Endothelial cell of umbilical vein (primary cell): ENCODE measurements at places on chromosomes 13 and 19. TPM values are rescaled to one million over a fixed set of nuclear protein-coding genes. Genes with fewer than 3 reads are reported as not detected.

DNA sequence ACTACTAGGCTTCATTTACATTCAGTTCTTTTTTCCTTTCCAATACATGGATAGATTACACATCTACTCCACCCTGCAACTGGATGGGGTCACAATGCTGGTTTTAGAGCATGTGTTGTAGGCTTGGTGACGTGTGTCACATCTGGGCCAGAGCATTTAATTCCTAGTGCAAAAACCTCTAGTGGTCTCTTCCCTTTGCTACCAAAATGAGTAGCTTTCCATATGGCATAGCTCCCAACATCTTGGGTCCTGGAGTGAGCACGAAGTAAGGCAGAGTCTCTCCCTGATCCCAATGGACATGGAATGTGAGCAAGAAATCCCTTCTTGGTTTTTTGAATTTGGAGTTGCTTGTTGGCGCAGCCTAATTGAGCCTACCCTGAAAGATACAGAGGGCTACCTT lies 51.7 kb downstream of the TNFSF11 start:
- no peak for DNase-seq

GRCh38 chr13:112900691-112901091 lies 68.3 kb upstream of the MCF2L start:
- no peak for DNase-seq

GRCh38 chr13:79898996-79899395 lies 418.0 kb downstream of the NDFIP2 start:
- DNase-seq = no peak

DNA sequence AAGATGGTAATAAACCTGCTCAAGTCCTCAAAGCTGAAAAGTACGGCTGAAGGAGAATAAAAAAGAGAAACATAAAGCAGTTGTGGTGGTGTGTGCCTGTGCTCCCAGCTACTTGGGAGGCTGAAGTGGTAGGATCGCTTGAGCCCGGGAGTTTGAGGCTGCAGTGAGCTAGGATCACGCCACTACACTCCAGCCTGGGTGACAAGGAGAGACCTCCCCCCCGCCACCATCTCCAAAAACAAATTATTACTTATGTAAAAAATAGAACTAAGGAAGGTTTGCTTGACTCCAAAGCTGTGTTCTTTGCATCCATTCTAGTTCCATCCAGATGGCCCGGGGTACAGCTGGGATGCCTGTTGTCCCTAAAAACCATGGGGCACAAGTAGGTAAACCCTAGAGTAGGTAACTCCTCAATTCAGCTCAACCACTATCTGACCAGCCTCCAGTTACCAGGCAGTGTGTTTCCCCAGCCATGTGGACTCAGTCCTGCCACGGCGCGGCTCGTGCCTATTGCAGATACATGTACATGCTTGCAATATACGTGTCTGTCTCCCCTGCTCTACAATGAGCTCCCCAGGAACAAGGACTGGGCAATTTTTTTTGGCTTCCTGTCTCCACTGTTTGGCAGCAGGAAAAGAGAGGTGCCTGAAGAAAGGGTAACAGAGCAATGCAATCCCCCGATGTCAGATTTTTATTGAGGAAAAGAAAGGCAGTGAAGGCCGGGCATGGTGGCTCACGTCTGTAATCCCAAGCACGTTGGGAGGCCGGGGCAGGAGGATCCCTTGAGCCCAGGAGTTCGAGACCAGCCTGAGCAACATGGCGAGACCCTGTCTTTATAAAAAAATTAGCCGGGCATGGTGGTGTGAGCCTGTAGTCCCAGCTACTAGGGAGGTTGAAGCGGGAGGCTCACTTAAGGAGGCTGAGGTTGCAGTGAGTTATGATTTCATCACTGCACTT lies 101.3 kb downstream of the GNG7 start:
- no peak for DNase-seq

GRCh38 chr13:28659621-28659970 lies 666 bp downstream of the POMP start:
- DNase-seq = peak; percentile 69

- DNase-seq = no peak
These were observed 1536.1 kb downstream of the UQCRFS1 start for GRCh38 chr19:27676877-27677276.

DNA sequence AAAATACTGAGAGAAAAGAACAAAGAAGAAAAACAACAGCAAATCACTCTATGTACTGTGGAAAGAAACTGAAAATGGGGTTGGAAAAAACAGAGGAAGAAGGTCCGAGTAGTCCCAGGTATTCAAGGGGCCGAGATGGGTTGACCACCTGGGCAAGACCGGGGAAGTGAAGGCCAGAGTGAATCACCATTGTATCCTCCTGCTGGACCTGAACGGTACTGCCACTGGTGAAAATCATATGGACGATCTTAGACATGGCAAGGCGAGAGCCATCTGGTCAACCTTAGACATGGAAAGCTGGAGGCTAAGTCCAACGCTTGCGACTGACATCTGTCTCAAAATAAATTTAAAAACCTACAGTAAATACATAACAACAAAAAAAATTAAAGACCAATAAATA lies 44.4 kb upstream of the ZNF91 start:
- no peak for DNase-seq

GRCh38 chr19:58581227-58582141 lies 8.3 kb upstream of the MZF1 start:
- DNase-seq = peak; percentile 91

Gene ZBTB32
- not detected in 2 replicates for total RNA-seq

Gene ACTMAP
- 7.7 and 9.1 TPM in 2 replicates for total RNA-seq

DNA sequence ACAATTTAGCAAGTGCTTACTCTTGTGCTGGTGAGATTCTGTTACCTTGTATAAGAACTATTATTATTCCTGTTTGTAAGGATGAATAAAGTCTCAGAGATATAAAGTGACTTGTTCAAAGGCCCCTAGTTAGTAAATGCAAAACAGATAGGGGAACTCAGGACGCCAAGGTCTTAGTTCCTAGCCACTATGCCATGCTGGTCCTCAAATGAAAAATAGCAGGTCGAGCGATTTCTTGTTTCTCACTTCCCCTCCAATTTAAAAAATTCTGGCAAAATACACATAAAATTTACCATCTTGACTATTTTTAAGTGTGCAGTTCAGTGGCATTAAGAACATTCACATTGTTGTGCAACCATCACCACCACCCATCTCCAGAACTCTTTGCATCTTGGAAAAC lies 1.1 kb downstream of the TECR start:
- DNase-seq = no peak

DNA sequence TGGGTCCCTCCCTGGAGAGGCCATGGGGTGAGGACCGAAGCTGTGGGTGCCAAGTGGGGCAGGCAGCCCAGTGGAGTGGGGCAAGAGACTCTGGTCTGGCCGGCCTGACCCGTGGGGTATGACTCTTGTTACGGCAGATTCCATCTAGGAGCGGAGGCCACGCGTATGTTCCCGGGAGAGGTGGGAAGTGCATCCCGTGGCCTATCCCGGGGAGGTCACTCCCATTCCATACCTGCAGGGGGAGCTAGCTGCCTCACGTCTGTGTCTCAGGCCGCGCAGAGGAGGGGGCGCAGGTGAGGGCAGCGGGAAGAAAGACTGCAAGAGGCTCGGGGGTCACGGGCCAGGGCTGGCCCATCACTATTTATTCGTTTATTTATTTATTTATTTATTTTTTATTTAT lies 4.9 kb downstream of the CSNK1G2 start:
- peak; percentile 16 for DNase-seq

- DNase-seq = no peak
These were observed 127.6 kb downstream of the KATNAL1 start for GRCh38 chr13:30179597-30180276.

Gene CLEC4G
- not detected in 2 replicates for total RNA-seq

Gene SMIM44
- not detected in 2 replicates for total RNA-seq

DNA sequence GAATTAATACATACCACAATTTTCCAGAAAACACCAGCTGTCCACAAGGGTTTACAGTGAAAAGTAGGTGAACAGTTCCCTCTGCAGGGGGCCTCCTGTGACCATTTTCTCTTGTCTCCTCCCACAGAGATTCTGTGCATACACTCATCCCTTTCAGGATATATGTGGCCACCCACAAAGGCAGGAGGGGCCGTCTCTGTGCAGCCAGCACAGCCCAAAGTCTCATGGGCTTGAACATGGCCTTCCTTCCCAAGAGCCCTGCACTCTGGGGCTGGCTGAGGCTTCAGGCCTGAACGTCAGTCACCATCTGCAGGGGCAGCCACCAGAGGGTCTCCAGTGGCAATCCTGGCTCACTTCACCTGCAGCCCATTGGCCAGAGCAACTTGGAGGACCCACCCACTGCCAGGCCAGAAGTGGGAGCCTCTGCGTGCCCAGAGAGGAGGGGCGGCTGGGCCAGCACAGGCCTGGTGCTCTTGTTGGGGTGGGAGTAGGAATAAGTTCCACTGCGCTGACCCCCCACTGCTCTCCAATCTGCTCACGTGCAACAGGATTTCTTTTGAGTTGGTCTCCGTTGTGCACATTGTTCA lies 25.1 kb downstream of the TMEM161A start:
- DNase-seq = no peak

GRCh38 chr13:24066405-24067295 lies 93.9 kb upstream of the SPATA13 start:
- DNase-seq = no peak

- DNase-seq = no peak
These were observed 200.5 kb downstream of the UQCRFS1 start for GRCh38 chr19:29012457-29012856.

- no peak for DNase-seq
These were observed 32.3 kb downstream of the ADPRHL1 start for GRCh38 chr13:113420833-113421600.

- DNase-seq = peak; percentile 70
These were observed 70.6 kb downstream of the HSPH1 start for GRCh38 chr13:31090961-31091624.

DNA sequence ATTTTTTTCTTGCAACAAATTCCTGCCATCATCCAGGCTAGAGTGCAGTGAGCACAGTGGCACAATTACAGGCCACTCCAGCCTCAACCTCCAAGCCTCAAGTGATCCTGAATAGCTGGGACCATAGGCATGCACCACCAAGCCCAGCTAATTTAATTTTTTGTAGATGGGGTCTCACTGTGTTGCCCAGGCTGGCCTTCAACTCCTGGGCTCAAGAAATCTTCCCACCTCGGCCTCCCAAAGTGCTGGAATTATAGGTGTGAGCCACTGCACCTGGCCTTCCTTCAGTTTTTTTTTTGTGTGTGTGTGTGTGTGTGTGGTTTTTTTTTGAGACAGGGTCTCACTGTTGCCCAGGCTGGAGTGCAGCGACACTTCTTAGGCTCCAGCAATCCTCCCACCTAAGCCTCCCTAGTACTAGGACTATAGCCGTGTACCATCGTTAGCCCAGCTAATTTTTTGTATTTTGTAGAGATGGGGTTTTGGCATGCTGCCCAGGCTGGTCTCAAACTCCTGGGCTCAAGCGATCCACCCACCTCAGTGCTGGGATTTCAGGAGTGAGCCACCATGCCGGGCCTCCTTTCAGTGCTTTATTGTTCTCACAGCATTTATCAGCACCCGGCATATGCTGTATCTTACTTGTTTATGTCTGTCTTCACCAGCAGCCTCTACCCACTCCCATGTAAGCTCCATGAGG lies 5.9 kb upstream of the SRRM5 start:
- DNase-seq = no peak

DNA sequence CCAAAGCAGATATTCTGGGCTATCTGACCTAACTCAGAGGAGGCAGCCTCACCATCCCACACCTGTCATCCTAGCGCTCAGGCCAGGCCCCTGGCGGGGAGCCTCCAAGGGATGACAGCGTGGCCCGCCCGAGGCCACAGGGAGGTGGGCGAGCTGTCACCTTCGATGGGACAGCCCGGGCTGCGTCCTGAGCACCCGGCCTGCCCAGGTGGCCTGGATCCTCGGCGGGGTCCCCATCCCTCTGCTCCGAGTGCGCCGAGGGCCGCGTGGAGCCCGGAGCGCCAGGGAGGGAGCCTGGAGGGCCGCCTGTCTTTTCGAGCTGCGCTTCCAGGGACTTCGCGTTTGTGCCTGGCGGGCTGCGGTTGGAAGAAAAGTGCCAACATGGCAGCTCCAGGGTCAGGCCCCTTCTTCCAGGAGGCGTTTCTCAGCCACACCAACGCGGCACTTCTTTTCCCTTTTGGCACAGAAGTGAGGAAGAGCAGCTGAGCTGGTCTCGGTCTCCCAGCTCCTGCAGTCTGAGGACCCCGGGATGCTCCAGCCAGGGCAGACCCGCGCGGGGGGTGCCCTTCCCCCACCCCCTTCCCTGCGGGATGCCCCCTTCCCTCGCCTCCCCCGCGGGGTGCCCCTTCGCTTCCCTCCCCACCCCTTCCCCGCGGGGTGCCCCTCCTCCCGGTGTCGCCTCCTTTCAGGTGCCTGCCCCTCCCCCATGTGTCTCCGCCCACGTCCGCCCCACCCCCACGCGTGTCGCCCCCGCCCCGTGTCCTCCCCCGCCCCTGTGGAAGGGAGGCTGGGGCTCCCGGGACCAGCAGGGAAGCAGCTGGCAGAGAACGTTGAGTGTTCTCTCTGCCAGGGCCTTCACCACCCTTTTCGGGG lies 42.3 kb downstream of the GJA3 start:
- DNase-seq = peak; percentile 39

DNA sequence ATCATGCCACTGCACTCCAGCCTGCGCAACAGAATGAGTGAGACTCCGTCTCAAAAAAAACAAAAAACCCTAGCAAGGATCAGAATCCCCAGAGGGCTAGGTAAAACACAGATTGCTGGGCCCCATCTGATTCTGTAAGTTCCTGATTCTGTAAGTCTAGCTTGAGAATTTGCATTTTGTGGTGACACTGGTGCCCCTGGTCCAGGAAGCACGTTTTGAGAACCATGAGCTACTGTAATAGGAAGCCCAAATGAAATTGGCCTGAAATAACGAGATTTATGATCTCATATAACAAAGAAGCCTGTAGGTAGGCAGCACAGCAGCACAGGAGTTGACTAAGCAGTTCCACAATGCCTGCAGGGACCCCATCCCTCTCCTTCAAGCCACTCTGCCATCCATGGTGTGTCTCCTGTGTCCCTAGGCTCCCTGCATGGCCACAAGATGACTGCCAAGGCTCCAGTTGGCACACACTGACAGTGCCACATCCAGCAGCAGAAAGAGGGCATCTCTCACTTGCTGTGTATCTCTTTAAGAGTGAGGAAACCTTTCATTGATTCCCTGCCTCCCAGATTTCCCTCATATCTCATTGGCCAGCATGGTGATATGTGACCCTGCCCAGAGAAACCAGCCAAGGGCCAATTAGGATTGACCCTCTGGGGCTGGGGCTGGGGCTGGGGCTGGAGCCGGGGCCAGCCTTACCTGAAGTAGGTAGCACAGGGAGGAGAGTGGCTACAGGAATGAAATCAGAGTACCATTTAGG lies 21.7 kb downstream of the SIPA1L3 start:
- no peak for DNase-seq

GRCh38 chr19:49911381-49912145 lies 14.9 kb upstream of the IL4I1 start:
- DNase-seq = peak; percentile 41

- no peak for DNase-seq
These were observed 35.7 kb upstream of the SLC10A2 start for GRCh38 chr13:103101901-103102300.

Gene DPP9
- total RNA-seq = 87.6 and 98.0 TPM in 2 replicates

Gene FFAR3
- total RNA-seq = not detected in 2 replicates
